ENCODE measurements at places on chromosomes 3 and 15.
A peak's percentile ranks its signal among the peaks of the same experiment; 100 is the strongest.

DNA sequence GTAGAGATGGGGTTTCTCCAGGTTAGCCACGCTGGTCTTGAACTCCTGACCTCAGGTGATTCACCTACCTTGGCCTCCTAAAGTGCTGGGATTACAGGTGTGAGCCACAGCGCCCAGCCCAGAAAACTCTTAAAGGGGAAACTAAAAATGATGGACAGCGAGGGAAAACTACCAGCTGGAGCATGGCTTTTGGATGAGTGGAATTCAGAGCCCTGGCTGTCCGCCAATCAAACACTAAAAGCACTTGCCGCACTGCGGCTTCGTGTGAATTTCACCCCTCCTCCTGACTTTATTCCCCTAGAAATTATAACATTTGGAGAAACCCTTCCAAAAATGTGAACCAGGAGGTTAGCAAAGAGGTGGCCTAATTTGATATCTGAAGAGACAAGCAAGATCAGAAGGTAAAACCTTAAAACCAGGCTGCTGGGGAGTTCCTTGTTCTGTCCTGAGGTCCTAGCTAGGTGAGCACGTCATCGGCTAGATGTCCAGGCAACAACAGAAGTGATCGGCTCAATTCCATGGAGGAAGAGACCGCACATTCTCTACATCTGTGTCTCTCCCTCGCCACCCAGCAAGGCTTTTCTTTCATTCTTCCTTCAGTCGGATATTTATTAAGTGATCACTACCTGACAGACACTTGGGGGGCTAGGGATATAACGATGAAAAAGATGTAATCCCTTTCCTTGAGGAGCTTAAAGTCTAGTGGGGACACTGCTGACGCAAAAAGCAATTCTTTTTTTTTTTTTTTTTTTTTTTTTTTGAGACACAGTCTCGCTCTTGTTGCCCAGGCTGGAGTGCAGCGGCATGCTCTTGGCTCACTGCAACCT, 1.7 kb downstream of the TM4SF19 start:
- no peak for DNase-seq

DNA sequence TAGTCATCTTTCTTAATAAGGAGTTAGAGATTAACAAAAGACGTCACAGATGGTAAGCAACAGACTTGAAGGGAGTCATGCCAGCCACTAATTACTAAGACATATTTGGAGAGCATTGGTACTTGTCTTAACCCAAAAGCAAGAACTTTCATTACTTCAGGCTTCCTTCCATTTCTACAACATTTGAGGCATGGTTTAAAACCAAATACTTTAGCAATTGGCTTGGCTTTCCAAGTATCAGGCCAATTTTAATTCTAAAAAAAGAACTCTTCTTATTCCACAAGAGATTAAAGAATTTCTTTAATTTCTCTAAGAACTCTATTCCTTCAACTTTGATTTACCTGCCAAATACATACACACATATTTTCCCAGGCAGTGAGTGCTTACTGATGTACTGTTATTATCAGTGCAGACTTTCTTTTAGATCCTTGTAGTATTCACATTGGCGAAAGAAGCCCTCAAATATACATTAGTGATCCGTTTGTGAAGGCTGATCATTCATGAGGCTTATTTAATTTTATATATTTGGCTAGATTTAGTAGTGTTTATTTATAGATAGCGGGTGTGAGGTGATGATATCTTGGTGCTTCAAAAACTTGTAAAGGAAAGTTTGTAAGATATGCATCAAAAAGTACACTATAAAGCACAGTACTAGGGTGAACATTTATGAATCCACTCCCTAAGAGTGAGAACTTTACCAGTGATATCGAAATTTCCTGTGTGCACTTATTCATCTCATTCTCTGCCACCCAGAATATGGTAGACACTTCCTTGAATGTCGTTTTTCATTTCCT, 229.2 kb downstream of the MFSD1 start:
- DNase-seq = no peak

DNA sequence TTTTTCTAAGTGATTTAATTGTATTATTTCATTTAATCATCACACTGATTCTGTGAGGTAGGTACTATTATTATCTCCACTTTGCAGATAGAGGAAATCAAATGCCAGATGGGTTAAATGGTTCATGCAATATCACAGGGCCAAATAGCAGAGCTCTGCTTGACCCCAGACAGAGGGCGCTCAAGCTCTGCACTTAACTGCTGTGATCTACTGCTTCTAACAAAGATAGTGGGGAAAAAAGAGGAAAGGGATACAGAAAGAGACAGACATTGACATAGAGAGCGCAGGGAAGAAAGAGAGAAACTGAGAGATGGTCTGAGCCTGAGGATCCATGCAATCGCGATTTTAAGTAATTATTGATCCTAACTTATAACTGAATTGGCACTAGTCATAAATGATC, 279.1 kb upstream of the THRB start:
- DNase-seq = peak; percentile 41

GRCh38 chr3:45387171-45387570, 1.2 kb upstream of the LARS2 start:
- DNase-seq = no peak

GRCh38 chr15:98241032-98241554, 280.6 kb downstream of the ARRDC4 start:
- no peak for DNase-seq

GRCh38 chr3:44862226-44862637, 520 bp downstream of the TMEM42 start:
- no peak for DNase-seq

DNA sequence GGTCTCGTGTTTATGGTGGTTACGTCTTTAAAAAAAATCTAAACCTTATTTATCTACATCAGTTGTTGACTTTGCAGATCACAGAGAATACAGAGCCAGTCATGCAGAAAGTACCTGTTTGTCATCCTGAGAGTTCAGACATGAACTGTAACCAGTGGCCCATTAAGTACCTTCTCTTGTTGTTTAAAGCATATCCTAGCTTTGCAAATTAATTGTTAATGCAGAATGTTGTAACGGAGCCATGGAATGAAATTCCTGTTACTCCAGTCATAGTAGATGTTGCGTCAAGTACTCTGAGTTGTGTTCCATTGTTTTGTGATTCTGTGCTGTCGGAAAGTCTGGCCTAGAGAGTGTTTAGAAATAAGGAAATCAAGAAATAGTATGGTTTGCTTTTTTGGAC, 205.2 kb downstream of the RBMS3 start:
- DNase-seq = no peak

GRCh38 chr3:1609416-1609815, 489.2 kb upstream of the CNTN4 start:
- DNase-seq = peak; percentile 13

DNA sequence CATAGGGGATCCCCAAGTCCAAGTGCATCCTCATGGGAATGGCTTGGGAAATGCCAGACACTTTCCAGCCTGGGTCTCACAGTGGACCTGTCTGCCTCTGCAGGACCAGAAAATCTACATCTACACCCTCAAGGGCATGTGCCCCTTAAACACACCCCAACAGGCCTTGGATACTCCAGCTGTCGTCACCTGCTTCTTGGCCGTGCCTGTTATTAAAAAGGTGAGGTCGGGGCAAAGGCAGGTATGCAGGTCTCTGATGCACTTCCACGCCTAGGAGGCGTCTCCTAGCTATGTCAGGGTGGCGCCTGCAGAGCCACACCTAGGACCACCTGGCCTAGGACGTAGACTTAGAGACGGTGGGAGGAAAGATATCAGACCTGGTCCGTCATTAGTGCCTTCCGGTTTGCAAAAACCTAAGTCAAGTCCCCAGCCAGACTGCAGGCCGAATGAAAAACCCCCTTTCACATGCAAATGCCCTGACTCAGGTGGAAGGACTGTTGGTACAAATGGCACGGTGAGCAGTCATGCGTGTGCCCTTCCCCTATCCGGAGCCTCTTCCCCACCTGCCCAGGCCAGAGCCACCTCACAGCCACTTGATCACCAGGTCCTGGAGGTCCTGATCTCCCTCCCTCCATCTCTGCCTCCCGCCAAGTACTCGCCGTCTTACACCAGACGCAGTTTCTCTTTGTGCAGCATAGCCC, 143.5 kb downstream of the LRRK1 start:
- no peak for DNase-seq

DNA sequence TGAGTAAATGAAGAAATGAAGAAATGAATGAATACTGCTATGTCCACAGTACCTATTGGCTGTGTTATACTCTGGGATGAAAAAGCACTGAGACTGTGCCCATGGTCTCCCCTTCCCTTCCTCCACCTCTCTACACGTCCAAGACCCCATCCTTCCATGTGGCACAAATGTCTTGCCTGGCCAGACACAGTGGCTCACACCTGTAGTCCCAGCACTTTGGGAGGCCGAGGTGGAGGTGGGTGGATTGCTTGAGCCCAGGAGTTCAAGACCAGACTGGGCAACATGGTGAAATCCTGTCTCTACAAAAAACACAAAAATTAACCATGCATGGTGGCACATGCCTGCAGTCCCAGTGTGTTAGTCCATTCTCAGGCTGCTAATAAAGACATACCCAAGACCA, 200.1 kb downstream of the FAM43A start:
- no peak for DNase-seq

- peak; percentile 57 for DNase-seq
Observed at GRCh38 chr3:100401674-100402041, 319 bp downstream of the LNP1 start.

GRCh38 chr3:50572158-50572557, 2.8 kb downstream of the HEMK1 start:
- peak; percentile 16 for DNase-seq

DNA sequence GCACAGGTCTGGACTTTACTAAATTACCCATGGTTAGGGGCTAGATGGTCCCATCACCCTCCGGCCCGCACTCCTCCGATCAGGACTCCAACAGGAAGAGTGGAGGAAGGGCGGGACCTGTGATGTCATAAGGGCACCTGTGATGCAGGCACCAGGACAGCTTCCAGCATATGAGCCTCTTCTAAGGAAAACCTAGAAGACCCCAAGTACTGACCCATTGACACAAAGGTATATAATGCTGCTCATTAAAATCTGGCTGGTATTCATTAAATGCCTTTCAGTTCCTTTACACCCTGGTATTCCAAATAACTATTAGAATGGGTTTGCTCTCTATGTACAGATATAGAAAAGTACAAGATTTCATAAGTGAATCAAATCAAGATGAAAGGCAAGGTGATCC, at the start of gene IQCF5:
Gene IQCF5 (minus strand): TSS at position 101 of the 400 bp plus-strand sequence. CDS start 70 bp downstream, at position 31.
- no peak for DNase-seq

GRCh38 chr15:73886717-73887345, 13.5 kb downstream of the TBC1D21 start:
- no peak for DNase-seq

DNA sequence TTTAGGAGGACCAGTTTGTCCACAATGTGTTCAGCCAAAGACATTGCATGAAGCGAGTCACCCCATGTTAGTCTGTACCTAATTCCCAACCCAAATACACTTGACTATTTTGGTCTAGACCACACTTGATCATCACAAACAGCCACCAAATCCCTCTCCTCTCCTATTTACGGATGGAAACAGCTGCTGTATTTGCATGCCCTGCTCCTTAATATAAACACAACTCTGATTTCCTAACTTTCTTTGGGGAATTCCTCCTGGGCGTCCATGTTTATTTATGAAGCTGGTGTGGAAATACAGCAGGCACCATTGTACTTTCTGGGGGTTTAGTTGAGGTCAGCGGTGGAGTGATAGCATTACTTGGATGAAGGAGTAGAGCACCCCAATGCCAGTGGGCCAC, 235.2 kb downstream of the TLE3 start:
- no peak for DNase-seq

- no peak for DNase-seq
Observed at GRCh38 chr3:98705694-98706093, 57.4 kb upstream of the ST3GAL6 start.

- no peak for DNase-seq
Observed at GRCh38 chr15:23823508-23823907, 136.4 kb upstream of the NDN start.

GRCh38 chr15:101410612-101411011, 78.9 kb downstream of the PCSK6 start:
- no peak for DNase-seq

DNA sequence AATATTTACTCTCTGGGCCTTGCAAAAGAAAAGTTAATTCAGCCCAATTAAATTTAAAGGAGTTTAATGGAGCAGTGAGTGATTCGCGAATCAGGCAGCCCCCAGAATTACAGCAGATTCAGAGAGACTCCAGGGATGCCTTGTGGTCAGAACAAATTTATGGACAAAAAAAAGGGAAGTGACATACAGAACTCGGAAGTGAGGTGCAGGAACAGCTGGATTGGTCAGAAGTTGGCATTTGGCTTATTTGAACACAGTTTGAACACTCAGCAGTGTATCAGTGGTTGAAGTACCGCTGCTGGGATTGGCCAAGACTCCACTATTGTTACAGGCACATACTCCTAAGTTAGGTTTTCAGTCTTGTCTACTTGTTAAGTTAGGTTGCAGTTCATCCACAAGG, 145.0 kb upstream of the GAP43 start:
- DNase-seq = no peak

DNA sequence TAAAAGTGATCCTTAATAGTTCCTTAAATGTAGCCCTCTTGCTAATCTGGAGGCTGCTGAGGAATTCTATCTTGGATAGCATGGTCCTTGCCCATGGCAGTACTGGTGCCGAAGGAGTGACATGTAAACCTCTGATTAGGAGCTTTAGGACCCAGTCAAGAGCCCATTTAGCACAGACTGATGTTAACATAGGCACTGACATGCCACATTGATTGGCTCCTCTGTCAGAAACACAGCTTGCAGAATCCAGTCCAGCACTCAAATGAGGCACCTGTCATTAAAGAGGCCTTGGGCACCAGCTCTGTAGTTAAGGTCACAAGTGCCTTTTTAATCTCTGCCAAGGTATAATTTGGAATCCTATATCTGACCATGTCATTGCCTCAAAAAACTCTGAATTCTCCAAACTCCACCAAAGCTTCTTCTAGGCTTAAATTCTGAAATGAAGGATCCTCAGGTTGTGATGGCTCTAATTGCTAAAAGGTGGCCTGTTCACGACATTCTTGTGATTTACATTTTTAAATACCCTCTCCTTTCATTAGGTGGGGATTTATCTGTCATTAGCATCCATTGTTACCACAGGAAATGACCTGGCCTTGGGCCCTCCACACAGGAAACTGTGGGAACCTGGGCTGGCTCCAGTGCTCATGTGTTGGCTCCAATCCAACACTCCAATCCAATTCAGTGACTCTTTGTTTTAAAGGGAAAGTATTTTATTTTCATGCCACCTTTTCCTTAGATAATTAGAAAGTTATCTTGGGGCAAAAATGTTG, 57.3 kb upstream of the RNF7 start:
- peak; percentile 87 for DNase-seq

DNA sequence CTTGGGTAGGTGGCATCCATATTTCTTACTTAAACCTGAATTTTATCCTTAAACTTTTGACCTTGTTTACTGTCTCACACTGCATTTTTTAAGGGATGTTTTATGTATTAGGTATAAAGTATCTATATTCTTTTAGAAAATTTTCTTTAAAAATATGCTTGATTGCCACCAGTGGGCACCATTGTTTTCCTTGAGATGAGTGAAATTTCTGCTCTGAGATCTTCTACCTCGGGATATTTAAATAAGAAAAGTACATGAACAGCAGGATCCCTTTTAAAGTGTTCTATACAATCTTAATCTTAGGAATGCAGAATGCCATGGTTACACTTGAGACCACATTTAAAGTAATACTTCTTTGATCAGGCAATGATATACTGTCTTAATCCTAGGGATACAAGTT, 108.7 kb downstream of the SLMAP start:
- DNase-seq = no peak
